RKO (cell line): ENCODE measurements at places on chromosomes 7 and 10.
A peak's percentile ranks its signal among the peaks of the same experiment; 100 is the strongest.

DNA sequence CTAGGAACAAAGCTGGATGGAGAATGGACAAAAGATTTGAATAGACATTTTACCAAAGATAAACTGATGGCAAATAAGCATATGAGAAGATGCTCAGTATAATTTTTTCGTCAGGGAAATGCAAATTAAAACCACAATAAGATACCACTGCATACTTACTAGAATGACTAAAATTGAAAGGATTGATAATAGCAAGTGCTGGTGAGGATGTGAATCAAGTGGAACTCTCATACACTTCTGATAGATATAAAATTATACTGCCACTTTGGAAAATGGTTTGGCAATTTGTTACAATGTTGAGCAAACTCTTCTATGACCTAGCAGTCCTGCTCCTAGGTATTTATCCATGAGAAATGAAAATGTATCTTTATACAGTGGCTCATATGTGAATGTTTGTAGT lies 83.3 kb downstream of the EXOC6 start:
- no peak for DNase-seq

- DNase-seq, result no peak
Measured at GRCh38 chr10:96378741-96379140, 19.9 kb upstream of the OPALIN start.

DNA sequence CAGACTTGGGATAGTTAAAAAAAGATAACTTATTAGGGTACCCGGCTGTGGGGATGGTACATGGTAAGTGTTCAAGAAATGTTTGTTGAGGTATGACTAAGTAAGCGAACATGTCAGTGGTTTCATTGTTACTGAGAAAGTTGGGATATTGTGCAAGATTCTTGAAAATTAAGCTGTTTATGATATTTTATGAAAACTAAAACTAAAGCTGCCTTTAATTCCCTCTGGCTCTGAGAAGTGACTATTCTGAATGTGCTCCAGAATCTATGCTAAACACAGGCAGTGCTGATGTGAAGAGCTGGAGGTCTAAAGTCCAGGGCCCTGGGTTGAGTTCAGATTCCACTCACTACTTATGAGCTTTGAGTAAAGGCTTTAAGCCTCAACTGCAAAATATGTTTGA lies 72.9 kb downstream of the AOAH start:
- no peak for DNase-seq

GRCh38 chr7:100372256-100372655 lies 1.0 kb upstream of the PILRA start:
- peak; percentile 48 for DNase-seq

GRCh38 chr10:11140963-11141362 lies 123.3 kb downstream of the CELF2 start:
- no peak for DNase-seq
